Effector memory CD8-positive, alpha-beta T cell (primary cell): ENCODE measurements at places on chromosomes 2 and 18.

DNA sequence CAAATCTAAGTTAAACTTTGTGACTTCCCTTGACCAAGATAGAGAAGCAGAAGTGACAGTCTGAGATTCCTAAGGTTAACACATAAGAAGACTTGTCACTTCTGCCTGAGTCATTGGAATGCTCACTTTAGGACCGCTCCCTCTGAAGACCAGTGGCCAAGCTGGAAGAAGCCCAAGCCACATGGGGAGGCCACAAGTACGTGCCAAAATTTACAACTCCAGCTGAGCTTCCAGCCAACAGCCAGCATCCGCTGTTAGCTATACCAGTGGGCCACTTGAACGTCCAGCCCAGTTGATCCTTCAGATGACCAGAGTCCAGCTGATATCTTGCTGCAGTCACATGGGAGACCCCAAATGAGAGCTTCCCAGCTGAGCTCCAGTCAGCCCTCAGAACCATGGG lies 18.1 kb upstream of the ANTXR1 start:
- DNase-seq, result no peak

DNA sequence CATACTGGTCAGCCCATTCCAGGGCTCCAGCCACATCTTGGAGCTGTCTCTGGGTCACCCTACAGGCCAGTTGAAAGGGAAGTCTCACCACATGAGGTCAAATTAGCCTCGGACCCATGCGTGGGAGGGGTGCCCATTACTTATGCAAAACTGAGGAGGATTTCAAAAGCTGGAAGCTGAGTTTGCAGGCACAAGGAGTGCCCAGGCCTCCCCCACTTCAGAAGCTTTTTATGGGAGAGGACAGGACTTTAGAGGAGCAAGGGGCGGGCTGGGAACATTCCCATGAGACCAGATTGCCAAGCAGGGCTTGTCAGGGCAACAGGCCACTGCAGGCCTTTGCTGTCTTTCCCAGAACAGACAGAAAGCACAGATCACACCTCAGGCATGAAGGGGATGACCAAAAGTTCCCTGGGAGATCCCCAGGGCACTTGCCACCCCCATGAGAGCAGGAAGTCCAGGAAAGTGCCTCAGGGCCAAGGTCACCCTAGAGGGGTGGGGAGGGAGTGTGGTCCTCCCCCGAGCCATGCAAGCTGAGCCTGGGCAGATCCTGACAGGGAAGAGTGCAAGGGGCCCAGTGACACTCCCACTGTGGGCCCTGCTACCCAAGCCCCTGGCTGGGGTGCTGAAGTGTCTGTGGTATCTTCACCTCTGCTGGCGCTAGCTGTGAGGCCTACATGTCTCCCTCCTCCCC lies 267.7 kb downstream of the BCL11A start:
- no peak for DNase-seq

- no peak for DNase-seq
These were observed 76.1 kb downstream of the OSR1 start for GRCh38 chr2:19282305-19282704.

GRCh38 chr18:26656944-26657536 lies 108.7 kb upstream of the KCTD1 start:
- DNase-seq, result no peak

DNA sequence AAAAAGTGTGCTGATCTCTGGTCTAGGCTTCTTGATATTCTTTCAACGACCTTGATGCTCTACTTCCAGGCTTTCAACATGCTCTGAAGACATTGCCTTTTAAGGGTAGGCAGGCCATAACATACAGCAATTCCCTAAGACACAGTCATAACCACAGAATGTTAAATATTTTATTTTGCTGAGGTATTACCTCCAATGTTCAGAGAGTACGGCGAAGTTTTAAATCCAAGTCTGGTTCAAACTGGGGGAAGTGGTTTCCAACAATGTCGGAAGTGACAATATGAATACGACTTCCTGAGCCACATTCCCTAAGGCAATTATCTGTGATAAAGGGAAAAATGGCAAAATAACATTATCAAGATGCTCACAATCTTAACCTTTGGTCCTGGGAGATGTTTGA lies 1077.9 kb upstream of the PIK3C3 start:
- DNase-seq, result no peak

DNA sequence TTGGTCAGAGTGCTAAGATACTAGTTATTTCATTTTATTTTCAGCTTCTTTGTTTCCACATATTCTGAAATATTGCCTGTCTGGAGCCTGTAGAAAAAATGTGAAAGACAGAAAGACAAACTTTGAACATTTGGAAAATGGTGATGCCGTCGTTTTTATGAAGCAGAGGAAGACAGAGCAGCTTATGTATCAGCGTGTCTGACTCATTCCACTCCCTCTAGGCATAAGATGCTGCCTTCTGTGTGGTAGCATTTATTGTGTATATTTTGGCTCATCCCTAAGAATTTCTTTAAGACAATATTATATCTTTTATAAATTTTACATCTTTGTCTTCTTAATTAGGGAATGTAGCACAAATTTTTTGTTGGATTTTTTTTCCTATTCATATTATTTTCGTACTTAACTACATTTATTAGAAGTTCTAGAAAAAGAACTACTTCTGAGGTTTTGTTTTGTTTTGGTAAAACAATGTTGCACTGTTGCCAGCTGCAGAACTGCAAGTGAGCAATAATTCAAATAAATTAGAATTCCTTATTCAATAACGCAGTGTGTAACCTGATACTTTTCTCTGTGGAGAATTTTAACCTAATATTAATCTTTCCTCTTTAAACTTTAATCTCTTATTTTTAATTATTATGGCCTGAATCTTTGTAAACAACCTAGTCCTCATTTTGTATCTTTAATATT lies 300.4 kb downstream of the ZNF407 start:
- no peak for DNase-seq

DNA sequence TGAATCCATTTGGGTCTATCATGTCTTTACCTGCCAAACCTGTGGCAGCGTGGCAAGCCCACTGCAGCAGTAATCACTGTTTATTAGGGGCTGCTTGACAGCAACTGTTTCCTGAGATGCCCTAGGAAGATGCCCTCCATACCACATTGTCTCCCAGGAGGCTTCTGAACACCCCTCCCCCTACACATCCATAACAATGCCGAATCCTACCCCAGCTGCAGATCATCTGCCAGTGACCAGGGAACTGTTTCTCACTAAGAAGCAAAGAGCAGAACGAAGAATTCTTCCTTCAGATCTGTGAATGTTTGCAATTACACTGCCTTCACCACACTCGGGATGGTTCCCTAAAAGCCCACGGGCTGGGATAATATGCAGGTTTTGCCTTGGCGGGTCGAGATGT lies 127.8 kb downstream of the VIT start:
- DNase-seq, result no peak

GRCh38 chr2:173238385-173238784 lies 116.3 kb upstream of the CDCA7 start:
- DNase-seq, result no peak

DNA sequence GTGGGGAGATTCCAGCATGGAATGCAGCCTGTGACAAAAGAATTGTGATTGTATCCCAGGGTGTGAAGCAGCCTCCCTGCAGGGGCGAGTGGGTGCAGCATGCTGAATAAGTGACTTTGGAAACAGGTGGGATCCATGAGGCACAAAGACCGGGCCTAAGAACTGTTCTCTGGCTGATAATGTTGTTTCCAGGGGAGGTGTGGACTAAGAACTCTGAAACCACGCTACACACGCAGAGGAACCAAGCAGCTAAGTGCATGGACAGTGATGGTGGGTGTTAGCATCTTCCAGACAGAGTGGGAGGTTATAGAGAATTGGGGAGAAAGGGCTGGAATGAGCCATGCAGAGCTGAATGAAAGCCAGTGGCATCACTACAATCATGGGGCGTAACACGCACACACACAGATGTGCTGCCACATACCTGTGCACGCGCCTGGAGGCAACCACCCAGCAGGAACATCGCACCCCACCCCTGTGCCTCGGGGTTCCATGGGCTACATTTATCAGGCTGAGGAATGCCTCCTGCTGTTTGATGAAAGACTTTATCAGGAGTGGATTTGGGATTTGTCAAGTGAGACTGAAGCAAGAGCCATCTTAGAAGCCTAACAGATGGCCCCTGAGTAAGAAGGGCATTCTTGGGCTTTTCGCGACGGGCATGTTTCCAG lies 424.5 kb upstream of the SALL3 start:
- DNase-seq, result no peak

DNA sequence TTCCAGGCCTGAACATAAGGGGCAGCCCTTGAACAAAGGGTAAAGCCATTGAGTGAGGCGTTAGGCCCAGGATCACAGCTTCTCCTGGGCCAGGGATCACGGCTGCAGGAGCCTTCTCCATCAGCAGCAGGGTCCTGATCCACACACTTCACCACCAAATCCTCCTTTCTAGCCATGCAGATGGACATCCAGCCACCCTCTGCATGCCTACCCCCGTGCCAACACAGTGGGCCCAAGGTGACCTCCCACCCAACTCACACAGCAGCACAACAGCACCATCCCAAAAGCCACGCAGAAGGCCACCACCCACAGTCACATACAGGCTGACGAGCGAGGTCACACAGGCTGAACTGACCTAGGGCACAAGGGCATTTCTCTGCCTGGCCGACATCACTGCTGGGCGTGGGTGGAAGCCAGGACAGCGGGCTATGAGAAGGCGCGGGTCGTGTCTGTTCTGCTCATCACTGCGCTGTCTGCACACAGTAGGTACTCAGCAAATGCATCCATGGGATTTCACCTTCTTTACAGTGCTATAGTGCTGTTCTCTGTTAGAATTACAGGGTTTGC lies 31.2 kb downstream of the TFCP2L1 start:
- no peak for DNase-seq

GRCh38 chr2:152525277-152525838 lies 190.4 kb downstream of the FMNL2 start:
- DNase-seq, result no peak

DNA sequence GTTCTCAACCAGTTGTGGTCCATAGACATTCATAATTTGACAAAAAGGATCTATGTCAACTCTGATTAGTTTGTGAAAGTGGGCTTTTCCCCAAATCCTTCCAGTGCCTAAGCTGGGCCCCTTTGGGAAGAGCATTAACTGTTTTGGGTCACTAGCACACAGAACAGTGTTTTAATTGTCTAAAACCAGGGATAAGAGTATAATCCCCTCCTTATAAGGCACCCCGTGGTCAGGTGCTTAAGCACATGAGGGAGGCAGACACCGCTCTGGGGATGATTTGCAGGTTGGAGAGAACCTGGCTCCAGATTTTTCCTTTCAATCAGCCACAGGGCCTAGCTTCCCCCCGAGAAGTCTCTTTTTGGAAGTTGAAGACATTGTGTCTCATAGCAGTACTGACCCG lies 53.6 kb upstream of the RFX8 start:
- no peak for DNase-seq

GRCh38 chr18:62242955-62243354 lies 55.9 kb downstream of the RELCH start:
- no peak for DNase-seq

DNA sequence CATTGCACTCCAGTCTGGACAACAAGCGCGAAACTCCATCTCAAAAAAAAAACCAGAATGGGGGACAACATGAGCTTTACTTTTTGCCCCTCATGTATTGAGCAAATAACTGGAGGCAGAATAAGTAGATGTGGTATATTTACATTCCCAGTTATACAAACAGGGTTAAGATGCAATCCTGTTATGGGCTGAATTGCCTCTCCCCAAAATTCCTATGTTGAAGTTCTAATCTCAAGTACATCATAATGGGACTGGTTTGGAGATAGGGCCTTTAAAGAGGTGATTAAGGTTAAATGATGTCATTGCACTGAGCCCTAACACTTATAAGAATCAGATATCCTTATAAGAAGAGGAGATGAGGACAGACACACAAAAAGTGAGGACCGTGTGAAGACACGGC lies 319.8 kb upstream of the KLHL29 start:
- DNase-seq, result no peak

DNA sequence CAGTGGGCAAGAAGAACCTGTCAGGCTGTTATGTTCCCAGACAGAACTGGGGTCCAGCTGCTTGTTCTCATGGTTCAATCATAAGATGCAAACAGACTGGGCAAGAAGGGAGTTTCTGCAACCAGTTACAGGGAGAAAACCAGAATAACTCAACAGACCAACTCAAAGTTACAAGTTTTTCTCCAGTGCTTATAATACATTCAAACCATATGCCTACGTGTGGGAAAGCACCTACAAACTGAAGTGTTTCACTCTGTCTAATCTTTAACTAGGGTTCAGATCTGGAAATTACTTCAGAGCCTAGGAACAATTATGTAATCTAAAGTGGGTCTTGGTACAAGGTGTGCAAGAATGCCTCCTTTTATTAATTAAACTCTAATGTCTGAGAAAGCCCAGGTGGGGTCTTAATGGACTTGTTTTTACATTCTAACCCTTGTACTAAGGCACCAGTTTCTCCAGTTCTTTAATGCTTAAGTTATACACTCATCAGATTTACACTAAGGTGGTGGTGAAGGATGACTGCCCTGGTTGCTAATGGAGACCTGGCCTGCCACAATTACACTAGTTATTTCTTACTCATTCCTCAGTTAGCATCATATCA lies 951.9 kb downstream of the TSN start:
- no peak for DNase-seq

- no peak for DNase-seq
These were observed 4.3 kb upstream of the COL6A3 start for GRCh38 chr2:237418300-237418699.

- DNase-seq, result no peak
These were observed 261.1 kb upstream of the FN1 start for GRCh38 chr2:215697003-215697402.

GRCh38 chr2:36333350-36334012 lies 22.1 kb upstream of the CRIM1 start:
- DNase-seq, result no peak

DNA sequence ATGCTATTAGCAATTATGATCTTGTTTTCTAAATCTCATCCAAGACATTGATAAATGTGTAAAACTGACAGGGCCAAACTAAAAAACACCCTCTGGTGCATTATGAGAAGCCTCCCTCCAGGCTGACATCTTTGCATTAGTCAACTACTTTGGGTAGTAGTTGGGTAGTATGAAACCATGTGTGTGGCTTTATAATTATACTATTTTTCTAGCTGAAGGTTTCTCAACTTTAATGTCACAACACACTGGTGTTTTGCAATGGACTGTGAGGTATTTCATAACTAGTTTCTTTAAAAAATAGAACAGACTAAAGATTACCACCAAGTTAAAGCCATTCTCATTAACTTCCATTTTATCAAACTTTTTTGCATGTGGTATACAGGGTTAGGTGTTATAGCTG lies 73.1 kb upstream of the RBMS1 start:
- DNase-seq, result no peak

- DNase-seq, result no peak
These were observed 167.3 kb downstream of the NYAP2 start for GRCh38 chr2:225566798-225567197.

GRCh38 chr18:8402237-8402636 lies 207.0 kb upstream of the RAB12 start:
- DNase-seq, result no peak

- DNase-seq, result no peak
These were observed 26.9 kb upstream of the ALKAL2 start for GRCh38 chr2:314561-315336.
